NCI-H1436 treated with DMSO at 0.1 percent for 48 hours (cell line): ENCODE measurements at places on chromosomes 13 and 19.

DNA sequence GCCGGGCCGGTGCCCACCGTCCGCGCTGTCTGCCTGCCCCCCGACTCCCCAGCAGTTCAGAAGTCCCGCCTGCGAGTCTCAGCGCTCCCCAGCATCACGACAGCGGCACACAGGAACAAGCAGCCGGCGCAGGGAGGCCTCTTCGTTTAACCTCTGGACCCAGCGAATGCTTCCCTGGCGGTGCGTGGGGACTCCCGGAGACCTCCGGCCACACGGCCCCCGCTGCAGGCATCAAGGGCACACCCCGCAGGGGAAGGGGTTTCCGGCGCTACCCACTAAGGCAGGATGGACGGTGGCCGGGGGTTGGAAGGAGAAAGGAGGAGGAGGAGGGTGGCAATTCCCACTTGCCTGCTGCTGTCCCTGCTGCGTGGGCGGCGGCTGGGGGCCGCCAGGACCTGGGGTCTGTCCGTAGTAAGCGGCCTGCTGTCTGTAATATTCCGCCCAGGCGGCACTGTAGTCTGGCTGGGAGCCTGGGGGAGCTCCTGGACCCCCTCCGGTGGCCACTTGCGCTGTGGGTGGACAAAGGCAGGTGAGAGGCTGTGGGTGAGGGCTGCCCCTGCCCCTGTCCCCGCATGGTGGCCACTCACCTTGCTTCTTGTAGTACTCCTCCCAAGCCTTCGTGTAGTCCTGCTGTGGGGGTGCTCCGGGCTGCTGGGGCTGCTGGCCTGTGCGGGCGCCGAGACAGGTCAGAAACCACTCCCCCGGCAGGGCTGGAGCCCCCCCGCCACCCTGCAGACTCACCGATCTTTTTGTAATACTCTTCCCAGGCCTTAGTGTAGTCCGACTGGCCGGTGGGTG, 9.6 kb downstream of the KHSRP start:
- no peak for DNase-seq

- no peak for DNase-seq
Measured at GRCh38 chr13:22102271-22102670, 431.4 kb downstream of the FGF9 start.

DNA sequence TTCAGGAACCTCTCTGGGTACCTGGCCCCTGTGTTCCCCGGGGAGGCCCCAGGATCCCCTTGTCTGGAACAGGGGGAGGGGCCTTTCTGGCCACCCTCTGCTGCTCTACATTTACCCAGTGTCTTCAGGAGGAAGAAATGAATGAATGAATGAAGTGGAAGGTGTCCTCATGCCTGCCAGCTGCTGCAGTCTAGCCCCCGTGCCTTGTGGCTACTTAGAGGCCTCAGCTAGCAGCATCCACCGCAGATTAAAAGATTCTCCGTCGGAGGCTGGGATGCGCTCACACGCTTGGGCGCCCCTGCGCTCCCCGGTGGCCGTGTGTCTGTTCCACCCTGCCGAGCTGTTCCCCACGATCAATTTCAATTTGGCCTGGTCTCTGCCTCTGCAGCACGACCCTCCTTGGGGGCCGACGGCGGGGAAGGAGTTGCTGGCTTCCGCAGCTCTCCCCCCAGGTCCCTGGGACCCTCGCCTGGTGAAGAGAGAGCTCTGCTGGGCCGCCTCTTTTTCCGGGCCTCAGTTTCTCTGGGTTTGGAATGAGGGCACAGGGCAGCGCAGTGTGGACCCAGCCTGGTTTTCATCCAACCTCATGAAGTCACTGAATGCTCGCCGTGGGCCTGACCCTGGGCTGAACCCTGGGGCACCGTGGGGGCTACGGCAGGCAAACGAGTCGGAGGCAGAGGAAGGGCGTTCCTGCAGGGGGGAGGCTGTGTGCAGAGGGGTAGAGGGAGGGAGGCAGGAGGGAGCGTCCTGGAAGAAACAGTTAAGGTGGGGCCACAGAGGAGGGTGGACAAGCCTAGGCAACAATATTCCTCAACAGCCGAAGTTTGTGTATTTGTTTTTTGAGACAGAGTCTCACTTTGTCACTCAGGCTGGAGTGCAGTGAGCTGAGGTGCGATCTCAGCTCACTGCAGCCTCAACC, 28.3 kb downstream of the EFNA2 start:
- no peak for DNase-seq

DNA sequence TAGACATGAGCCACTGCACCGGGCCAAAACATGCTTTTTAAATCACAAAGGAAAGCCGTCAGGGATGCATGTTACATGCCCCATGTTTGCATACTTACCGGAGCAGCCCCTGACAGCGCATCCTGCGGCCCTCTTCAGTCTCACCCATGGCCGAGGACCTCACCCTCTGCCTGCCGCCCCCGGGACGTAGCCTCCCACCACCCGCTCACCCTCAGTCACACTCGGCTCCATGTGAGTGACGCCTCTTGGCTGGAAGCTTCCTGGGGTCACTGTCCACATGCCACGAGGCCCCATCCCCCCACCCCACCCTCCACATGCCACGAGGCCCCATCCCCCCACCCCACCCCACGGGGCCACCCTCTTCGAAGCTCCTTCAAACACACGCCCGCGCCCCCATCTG, 46.1 kb upstream of the SPACA7 start:
- no peak for DNase-seq

DNA sequence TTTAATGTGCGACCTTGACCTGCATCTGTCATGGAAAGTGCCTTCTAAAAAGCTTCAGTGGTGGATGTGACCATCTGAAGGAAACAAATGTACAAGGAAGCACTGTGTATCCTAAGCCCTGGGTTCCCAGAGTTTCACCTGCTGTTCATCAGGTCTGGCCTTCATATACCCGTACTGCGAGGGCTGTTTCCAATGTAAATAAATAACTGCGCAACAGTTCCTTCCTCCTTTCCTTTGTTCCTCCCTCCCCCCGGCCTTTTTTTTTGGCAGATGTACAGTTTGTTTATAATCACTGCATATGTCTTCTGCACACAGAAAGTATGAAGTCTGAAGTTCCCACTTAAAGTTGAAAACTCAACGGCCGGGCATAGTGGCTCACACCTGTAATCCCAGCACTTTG, 5.2 kb downstream of the FAAP24 start:
- no peak for DNase-seq

DNA sequence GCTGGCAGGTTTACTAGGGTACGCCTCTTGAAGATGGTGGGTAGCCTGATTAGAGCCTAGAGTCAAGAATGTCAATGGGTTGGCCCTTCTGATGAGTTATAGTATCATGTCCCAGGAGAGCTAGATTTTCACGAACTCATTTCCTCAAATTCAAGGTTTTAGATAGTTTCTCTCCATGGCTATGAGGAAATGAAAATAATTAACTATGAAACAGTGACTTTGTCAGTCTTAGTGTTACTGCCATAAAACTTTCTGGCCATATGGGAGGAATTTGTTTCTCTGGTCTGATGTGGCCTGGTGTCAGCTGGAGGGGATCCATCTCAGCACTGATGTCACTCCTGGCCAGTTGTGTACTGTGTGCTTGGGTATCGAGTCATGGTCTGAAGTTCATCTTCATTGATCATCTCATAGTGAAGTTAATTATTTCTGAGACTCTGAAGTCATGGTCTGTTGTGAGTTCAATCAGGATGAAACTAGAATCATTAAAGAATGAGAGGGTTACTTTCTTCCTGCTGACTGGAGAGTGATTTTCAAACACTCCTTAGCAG, 49.4 kb upstream of the TNFSF11 start:
- DNase-seq, result no peak

- no peak for DNase-seq
Measured at GRCh38 chr19:47274891-47275761, 441 bp downstream of the INAFM1 start.

GRCh38 chr13:20715330-20715712, 11.8 kb downstream of the IL17D start:
- no peak for DNase-seq

DNA sequence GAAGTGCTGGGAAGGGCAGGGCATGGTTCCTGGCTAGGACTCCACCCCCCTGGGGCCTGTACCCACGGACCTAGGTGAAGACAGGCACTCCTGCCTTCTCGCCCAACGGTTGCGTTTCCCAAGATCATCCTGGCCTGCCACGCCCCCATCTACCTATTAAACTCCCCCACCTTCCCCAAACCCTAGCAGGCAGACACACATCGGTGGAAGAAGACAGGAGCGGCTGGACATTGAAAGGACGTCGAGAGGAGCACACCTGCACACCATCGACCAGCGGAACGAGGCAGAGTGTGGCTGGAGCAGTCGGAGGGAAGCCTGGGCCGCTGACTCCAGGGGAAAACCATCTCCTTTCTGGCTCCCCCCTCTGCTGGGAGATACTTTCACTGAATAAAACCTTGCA, 45.6 kb upstream of the ALOX5AP start:
- DNase-seq, result no peak

DNA sequence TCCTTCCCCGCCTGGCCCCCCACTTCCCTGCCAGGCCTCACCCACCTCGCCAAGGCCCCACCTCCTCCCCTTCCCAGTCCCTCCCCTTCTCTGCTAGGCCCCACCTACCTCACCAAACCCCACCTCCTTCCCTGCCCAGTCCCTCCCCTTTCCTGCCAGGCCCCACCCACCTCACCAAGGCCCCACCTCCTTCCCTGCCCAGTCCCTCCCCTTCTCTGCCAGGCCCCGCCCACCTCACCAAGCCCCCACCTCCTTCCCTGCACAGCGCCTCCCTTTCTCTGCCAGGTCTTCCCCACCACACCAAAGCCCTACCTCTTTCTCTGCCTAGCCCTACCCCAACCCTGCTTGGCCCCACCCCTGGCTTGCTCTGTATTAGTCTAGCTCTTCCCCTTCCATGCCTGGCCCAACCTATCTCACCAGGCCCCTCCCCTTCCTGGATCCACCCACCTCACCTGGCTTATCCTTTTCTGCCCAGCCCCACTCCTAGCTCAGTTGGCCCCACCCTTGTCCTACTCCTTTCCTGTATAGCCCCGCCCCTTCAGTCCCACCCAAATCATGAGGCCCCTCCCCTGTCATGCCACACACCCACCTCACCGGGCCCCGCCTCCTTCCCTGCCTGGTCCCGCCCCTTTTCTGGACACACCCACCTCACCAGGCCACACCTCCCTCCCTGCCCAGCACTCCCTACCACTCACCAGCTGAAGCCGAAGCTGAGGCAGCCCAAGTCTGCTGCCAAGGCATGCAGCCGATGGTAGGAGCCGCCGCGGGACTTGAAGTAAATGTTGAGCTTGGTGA, 16.2 kb downstream of the CERS1 start:
- no peak for DNase-seq
